ENCODE measurements at places on chromosomes 2 and 18.

DNA sequence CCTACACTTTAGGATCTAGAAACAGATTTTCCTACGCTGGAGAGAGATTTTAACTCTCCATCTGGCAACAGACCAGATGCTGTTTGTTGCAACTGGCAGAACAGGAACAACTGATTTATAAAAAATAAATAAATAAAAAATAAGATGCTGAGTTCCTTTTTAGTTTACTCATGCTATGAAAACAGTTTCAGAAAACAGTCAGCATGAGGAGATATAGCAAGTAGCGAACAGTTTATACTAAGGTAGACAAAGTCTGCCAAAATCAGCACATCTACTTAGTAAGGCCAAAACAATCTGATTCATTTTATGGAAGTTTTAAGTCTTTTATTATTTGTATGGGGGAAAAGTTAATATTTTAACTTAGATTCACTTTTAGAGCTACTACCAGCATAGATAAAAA, 974.0 kb upstream of the CNTNAP5 start:
- DNase-seq: no peak

GRCh38 chr2:25831746-25832449, 46.4 kb downstream of the ASXL2 start:
- no peak for DNase-seq

- DNase-seq: peak; percentile 88
These were observed 98.0 kb upstream of the EFEMP1 start for GRCh38 chr2:56021579-56021978.

DNA sequence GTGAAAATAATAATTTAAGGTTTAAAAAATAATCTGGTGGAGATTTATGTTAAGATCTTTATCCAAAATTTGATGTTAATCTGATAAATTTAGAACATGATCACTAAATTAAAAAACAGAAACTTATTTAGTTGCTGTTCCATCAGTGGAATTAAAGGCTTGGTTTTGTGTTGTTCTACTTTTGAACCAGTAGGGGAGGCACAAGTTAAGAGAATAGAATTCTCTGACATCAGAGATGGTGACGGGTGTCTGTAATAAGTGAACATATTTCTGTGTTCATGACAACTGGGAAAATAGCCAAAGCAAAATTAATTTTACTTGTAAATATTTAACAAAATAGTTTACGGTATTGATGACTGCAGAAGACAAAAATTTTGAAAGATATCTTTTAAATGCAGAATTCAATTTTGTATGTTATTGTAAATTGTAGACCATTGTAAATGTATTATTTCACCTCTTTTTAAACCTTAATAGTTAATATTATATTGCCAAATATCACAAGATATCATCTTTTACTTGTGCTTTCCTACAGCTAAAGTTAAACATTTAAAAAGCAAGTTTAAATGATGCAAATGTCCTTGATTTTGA, 106.0 kb downstream of the UBR3 start:
- DNase-seq: peak; percentile 49

- DNase-seq: no peak
These were observed 13.0 kb downstream of the POMC start for GRCh38 chr2:25155401-25155800.
